ENCODE measurements at places on chromosomes 11 and 22.

DNA sequence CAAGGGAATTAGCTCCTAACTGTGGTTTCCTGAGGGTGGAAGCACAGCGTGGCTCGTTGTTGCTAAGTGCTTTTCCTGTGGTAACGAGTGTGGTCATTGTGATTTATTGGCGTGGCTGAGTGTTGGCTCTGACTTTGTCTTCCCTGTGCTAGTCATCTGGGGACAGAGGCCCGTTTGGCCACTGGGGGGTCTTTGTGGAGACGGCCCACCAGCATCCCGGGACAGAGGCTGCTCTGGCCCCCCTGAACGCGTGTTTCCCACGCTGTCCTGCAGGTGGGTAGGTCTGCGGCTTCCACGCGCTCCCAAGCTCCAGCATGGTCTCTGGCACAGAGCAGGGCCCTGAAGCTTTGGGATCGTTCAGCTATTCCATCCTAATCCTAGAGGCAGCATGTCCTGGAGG lies 1040.0 kb downstream of the TBC1D22A start:
- DNase-seq: no peak

- DNase-seq: peak; percentile 37
Observed at GRCh38 chr11:121421149-121421901, 30.8 kb upstream of the SORL1 start.

GRCh38 chr11:75100314-75100713 lies 3.6 kb upstream of the OR2AT4 start:
- peak; percentile 20 for DNase-seq

- no peak for DNase-seq
Observed at GRCh38 chr22:41052661-41053490, 39.5 kb upstream of the EP300 start.

DNA sequence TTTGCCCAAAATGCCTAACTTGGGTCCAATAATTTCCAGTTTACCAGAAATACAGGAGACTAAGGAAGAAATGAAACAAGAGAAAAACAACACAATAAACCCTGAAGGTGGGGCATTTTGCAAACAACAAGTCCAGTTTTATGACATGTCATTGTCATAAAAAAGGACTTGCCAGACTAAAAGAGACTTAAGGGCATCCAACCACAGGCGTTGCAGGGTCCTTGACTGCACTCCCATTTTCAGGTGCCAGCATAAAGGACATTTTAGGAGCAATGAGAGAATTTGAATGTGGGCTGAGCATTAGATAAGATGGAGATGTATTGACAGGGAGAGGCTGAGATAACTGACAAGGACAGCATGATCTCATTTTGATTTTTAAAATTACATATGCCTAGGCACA lies 28.1 kb upstream of the DAGLA start:
- no peak for DNase-seq

DNA sequence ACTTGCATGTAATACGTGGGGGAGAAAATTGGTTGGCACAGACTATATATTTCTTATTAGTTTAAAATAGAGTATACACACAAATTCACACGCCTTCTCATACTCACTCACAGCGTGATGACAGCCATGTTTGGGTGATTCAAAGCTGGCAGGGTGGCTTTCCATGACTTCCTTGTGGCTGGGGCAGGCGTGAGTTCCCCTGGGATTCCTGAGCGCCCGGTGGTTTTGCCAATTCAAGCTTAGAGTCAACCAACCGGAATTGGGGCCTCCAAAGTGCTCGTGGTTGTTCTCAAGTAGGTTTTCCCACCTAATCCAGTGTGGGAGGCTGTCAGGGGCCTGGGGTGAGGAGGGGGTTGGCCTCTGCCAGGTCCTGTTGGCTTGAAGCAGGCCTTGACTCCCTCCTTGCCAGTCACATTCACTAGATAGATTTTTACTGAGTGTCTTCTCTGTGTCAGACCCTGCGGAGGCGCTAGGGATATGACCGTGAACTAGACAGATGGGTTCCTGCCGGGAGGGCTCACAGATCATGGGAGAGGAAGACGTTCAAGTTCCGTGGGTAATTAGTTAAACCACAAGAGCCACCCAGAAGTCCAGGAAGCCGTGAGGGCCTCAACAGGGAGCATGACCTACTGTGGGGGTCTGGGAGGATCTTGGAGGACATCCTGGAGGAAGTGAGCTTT lies 11.5 kb downstream of the PKNOX2 start:
- DNase-seq: no peak

- DNase-seq: no peak
Observed at GRCh38 chr11:7671347-7672215, 1.7 kb downstream of the CYB5R2 start.

DNA sequence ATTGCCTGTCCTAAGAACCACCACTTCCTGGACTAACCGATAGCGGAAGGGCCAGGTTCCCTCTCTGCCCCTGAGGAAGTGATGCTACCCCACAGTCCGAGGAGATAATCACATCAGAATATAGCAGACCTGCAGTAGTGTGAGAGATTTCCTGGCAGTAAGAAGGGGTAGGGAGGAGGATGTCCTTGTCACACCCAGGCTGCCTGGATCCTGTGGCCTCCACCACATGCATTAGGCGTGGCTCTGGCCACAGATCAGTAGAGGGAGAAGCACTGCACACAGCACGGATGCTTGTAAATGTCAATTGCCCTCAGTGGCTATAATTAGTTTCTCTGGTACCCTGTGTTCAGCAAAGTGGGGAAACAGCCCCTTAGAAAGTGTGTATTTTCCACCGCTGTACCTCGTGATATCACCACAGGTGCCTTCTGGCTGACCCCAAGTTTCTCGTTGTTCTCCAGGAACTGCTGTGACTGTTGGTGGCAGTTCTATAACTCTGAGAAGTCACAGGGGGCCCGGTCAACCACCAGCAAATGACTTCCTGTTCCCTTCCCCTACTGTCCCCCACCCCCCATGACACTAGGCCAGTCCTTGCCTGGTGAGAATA lies 61.8 kb downstream of the UBASH3B start:
- DNase-seq: no peak

DNA sequence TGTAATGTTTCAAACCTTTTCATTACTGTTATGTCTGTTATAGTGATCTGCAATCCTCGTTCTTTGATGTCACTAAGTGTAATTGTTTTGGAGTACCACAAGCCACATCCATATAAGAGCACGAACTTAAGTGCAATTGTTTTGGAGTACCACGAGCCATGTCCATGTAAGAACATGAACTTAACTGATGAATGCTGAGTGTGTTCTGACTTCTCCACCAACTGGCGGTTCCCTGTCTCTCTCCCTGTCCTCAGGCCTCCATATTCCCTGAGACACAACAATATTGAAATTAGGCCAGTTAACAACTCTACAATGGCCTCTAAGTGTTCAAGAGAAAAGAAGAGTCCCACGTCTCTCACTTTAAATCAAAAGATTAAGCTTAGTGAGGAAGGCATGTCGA lies 23.5 kb downstream of the TESMIN start:
- DNase-seq: no peak

GRCh38 chr11:46348566-46349401 lies 1.5 kb downstream of the DGKZ start:
- DNase-seq: no peak

DNA sequence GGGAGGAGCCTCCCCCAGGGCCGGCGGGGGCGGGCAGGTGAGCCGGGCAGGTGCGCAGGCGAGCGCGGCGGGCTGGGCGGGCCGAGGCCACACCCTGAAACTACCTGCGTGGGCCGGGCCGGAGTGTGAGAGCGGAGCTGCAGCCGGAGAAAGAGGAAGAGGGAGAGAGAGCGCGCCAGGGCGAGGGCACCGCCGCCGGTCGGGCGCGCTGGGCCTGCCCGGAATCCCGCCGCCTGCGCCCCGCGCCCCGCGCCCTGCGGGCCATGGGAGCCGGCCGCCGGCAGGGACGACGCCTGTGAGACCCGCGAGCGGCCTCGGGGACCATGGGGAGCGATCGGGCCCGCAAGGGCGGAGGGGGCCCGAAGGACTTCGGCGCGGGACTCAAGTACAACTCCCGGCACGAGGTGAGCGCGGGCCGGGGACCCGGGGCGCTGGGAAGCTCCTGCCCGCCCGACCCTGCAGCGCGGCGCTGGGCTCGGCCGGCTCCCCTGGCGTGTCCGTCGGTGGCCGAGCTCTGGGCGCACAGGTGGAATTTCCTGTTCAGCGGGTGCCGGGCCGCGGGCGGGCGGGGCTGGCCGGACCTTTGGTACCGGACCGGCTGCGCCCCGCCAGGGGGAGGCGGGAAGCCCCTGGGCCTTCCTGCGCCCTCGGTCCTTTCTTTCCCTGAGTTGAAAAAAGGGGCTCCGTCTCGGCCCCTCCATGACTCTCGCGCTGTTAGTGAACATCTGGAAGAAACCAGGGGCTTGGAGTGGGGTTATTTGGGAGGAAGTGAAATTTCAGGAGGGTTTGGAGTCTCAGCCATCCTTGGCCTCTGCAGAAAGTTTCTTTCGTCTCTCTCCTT lies at the start of gene ST14:
Gene ST14, plus strand, starts transcription at position 126 of the 841 bp plus-strand sequence. Its CDS starts 198 bp downstream, at position 324.
- peak; percentile 79 for DNase-seq

DNA sequence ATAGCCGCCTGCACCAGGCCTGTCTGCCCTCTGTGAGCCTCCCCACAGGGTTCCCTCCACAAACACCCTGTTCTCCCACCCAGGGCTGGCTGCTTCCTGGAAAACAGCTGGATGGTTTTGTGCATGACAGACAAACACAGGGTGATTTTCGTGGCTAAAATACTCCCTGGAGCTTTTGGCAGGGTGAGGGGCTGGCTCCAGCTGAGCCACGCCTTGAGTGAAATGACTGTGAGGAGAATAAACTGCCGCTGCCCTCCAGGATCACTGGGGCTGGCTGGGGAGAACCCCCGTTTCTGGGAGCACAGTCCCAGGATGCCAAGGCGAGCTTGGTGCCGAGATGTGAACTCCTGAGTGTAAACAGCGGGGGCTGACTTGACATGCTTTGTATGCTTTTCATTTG lies 20.3 kb upstream of the PPP6R3 start:
- DNase-seq: no peak

DNA sequence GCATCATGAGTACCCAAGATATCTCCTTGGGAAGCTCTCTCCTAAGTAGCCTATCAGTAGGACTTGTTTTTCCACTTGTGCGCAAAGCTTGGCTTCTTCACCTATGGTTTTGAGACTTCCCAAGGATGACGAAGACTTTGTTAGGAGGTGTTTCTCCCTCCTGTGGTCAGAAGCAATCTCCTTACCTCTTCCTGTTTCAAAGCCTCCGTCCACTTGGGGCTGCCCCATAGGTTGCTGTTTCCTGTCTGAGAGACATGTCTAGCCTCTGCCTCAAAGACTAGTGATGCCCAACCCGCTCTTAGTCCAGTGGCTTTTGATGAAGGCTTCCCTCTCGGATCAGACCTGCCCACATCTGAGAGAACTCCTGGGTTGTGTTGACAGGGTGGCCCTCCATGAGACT lies 92.9 kb downstream of the TRAF6 start:
- no peak for DNase-seq

GRCh38 chr22:29720811-29721323 lies 1.1 kb downstream of the CABP7 start:
- no peak for DNase-seq

DNA sequence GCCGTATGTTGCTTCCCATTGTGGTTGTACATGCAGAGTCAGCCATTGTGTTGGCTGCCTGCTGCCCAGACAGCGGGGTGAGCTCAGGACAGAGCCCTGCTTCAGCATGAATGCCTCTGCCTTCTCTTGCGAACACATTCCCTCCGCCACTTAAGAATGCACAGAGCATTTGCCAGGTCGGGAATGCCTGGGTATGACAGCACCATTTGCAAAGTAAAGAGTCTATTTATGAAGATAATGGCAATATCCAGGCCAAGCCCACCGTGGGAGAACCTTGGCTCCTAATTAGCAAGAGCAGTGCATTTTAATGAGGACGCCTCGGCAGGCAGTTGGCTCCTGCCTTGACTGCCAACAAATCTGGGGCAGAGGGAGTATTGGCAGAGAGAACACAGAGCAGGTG lies 62.5 kb upstream of the SORL1 start:
- DNase-seq: no peak

GRCh38 chr22:24145446-24146193 lies 35.7 kb upstream of the SUSD2 start:
- no peak for DNase-seq

GRCh38 chr11:24226606-24227005 lies 270.2 kb upstream of the LUZP2 start:
- no peak for DNase-seq

DNA sequence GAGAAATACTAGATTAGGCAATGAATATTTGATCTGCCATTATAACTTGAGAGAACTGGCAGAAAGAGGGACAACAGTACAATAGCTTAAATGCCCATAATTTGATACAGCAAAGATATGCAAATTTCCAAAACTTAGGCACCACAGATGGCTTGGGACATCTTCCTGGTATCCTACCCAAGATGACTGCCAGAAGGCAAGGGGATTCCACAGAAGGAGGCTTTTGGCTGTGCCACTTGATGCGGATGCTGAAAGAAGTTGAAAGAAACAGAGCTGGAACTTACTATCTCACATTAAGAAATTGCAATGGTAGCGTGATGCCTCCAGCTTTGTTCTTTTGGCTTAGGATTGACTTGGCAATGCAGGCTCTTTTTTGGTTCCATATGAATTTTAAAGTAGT lies 216.7 kb downstream of the TTC28 start:
- no peak for DNase-seq

DNA sequence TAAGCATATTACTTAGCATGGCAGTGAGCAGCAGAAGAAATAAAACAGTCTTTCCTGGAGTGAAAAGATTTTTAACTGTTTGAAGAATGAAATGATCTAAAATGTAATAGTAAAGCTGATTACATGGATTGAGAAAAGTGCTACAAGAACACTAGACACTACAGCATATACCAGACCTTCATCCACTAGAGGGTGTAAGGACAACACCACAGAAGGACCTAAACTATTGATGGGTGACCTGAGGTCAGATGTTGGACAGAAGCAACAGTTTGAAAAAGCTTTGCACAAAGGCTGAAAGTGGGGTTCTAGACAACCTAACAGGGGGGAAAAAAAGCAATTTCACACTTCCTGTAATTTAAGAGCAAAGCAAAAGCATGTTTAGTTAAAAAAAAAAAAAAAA lies 97.7 kb downstream of the RBFOX2 start:
- peak; percentile 34 for DNase-seq

DNA sequence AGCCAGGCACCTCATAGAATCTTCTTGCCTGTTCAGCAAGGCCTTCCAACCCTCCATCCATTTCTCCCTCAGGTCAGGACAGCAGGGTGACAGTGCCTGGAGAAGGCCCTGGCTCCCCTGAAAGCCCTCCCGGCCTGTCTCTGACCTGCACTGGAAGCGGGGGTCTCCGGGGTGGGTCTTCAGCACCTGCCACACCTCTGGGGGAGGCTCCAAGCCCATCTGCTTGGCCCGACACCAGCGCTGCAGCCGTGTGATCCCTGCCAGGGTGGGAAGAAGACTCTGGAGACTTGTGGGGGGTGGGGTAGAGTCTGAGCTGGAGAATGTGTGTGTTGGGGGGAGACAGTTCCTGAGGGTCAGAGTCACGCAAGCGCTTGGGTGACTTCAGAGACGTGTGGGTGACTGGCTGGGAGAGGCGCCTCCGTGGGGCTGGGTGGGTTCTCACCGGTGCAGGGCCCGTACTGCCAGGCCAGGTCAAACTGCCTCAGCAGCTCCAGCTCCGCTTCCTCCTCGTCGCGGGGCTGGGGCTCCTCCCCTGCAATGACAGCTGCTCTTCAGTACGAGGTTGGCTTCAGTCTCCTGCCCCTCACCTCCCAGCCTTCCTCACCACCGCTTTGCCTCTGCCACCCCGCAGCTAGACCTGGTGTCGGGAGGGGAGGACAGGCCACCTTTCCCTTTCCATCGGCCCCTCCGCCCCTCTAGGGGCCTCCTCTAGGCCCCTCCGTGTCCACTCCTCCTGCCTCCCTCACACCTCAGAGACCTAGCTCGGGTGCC lies 615 bp downstream of the POLD4 start:
- DNase-seq: no peak

- peak; percentile 98 for DNase-seq
Observed at GRCh38 chr11:68354148-68354872, 41.9 kb downstream of the LRP5 start.

GRCh38 chr11:68480193-68480592 lies 19.6 kb downstream of the PPP6R3 start:
- no peak for DNase-seq

GRCh38 chr11:20275987-20276965 lies 87.2 kb upstream of the HTATIP2 start:
- DNase-seq: no peak
